ENCODE measurements at places on chromosomes 3 and 15.
A peak's percentile ranks its signal among the peaks of the same experiment; 100 is the strongest.

DNA sequence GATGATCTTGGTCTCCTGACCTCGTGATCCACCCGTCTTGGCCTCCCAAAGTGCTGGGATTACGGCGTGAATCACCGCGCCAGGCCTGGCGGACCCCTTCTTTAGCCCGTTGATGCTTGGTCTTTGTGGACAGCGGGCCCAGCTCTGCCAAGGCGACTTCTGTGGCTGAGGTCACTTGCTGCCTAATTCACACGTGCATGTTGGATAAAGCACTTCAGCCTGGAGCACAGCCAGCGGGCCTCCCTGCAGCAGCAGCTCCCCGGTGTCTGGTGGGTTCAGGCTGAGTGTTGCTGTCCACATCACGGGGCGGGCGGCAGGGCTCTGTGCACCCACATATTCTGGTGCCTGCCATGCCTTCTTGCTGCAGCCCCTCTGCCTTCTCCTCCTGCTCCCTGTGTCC is 88.4 kb downstream of the DGKG start:
- no peak for DNase-seq

GRCh38 chr3:141796889-141797781 is 33.9 kb downstream of the GRK7 start:
- peak; percentile 22 for DNase-seq

DNA sequence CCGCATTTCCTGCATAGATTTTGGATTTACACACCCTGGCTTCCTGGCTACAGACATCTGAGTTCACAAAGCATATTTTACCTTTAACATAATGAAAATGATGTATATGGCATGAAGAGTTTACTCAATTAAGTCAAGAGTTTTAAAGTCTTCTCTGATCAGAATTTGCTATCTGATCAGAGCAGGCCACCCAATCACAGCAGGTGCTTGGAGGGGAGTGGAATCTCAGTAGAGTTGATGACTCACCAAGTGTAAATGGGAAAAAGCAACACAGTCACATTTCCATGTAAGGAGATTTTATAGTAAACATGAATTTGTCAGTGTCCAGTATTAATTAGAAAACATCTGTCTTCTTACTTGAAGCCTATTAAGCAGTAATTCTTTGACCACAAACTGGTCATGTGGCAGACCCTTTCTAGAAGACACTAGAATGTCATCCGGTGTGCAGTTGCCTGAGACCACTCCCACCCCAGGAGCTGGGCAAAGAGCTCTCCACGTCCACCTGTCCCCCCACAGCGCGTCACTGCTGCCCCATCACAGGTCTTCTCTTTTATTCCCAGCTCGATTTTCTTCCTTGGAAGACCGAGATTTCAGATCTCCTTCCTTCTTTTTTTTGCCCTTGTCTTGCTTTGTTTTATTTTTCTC is 10.8 kb downstream of the MESD start:
- no peak for DNase-seq

- peak; percentile 22 for DNase-seq
Observed at GRCh38 chr3:15310491-15311370, 21.7 kb downstream of the SH3BP5 start.

Measured in stimulated activated CD4-positive, alpha-beta T cell treated with anti-CD3 and anti-CD28 coated beads, TNF-alpha, amount 100 ng/mL, for 1 hour (primary cell).